ENCODE measurements at places on chromosomes 5 and 9.
A peak's percentile ranks its signal among the peaks of the same experiment; 100 is the strongest.

DNA sequence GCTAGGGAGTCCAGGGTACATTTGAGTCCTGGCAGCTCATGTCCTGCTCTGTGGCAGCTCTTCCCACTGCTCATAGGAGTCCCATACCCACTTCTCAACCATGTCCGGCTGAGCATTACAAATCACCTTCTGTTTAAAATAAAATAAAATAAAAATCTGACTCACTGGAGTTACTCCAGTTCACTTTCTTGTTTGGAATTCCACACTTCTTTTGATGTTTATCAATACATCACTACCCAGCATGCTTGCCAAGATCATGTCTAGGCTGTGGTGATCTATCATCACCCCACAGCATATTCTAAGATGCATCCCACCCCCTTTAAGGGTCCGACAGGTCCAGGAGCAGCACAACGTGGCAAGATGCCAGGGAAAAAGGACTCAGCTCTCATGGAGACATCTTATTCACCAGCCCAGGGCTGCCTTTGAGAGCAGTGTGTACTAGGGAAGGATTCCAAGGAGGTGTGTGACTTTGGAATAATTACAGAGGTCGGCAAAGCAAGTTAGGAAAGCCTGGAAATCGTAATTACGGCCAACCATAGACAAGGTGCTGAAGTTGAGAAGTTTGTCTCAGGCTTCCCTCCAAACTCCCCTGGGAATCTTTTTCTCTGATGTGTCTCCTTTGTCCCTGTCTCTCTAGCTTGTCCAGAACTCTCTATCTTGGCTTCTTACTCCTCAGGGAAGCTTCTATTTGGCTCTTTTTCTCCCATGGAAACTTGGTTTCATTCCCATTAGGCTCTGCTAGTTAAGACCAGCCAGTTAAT is 111.4 kb upstream of the SLC1A3 start:
- DNase-seq = peak; percentile 17

DNA sequence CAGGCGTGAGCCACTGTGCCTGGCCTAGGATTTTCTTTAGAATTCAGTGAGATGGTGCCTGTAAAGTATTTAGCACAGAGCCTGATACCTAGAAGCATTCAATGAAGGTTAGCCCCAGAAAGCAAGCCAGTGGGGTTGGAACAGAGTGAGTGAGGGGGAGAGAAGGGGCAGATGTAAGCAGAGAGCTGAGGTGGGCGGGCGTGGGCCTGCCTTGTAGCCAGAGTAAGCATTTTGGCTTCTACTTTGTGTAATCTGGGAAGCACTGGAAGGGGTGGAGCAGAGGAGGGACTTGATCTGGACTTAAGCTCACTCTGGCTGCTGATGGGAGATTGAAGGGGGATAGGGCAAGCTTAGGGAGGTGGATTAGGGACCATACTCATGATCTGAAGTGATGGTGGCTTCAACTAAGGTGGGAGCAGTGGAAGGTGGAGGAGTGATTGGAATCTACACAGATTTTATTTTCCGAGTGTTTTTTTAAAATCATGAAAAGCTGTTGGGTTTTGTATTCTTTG is 2.6 kb downstream of the EXOSC2 start:
- DNase-seq = no peak

- DNase-seq = no peak
Measured at GRCh38 chr9:79581794-79582193, 10.0 kb downstream of the TLE4 start.

DNA sequence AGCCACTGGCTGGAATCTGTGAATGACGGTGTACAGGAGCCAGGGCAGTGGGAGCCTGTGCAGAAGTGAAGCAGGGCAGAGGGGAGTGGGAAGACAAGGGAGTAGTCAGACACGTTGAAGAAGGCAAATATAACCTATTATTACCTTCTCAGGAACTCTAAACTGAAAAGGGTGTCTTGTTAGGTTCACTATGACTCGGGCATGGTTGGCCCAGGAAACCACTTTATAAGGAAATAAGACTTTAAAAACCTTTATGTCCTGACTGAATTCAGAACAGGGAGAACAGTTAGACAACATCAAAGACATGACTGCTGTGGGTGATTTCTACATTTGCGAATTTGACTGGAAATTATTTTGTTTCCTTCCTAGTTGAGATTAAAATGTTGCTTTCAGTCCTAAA is 107.5 kb downstream of the ACER2 start:
- no peak for DNase-seq

DNA sequence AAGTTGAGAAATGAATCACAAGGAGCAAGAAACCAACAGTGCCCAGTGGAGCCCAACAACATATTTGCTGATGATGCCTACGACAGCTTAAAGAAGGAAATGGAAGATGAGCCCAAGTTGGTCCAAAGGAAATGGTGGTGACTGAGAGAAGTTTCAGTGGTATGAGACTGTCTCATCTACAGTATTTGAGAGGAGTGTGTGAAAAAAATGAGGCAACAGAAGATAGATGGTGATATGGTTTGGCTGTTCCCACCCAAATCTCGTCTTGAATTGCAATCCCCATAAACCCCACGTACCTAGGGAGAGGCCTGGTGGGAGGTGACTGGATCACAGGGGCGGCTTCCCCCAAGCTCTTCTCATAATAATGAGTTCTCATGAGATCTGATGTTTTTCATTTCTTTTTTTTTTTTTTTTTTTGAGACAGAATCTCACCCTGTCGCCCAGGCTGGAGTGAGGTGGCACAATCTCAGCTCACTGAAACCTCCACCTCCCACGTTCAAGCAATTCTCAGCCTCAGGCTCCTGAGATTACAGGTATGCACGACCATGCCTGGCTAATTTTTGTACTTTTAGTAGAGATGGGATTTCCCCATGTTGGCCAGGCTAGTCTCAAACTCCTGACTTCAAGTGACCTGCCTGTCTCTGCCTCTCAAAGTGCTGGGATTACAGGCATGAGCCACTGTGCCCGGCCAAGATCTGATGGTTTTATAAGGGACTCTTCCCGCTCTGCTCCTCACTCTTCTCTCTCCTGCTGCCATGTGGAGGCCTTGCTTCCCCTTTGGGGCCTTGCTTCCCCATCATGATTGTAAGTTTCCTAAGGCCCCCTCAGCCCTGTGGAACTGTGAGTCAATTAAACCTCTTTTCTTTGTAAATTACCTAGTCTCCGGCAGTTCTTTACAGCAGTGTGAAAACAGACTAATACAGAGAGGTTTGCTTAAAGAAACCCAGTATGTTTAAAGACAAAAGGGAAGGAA is 30.2 kb downstream of the EFCAB9 start:
- no peak for DNase-seq

DNA sequence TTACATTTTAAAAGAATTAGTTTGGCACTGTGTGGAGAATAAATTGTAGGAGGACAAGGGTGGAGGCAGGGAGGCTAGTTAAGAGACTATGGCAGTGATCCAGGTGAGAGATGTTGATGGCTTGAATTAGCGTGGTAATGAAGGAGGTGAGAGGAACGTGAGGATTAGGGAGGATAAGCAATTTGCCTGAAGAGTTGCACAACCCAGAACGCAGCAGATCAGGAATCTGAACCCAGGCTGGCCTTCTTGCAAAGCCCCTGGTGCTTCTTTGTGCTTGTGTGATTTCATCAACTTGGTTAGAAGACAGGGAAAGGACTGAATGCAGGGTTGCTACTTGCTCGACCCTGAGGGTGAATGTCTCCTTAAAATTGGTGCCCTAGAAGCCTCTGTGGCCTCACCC is 6.9 kb upstream of the SCAMP1 start:
- no peak for DNase-seq

GRCh38 chr9:97293207-97293721 is 14.2 kb upstream of the CCDC180 start:
- DNase-seq = peak; percentile 6

DNA sequence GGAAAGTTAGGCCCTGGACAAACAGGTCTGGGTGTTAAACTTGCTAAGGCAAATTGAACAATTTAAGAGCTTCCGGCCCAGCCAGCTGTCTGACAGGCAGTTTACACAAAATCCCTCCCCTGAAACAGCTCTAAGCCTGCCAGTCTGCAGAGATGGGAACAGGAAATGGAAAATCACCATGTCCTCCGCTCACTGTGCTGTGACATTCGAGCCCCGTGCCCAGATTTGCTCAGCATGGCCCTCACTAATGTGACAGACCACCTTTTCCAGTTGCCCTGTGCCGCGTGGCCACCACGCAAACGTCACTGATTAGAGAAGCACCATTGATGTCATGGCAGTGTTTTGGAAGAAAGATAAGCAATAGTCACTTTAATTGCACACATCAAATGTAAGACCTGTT is 41.0 kb downstream of the CCNJL start:
- DNase-seq = peak; percentile 95

DNA sequence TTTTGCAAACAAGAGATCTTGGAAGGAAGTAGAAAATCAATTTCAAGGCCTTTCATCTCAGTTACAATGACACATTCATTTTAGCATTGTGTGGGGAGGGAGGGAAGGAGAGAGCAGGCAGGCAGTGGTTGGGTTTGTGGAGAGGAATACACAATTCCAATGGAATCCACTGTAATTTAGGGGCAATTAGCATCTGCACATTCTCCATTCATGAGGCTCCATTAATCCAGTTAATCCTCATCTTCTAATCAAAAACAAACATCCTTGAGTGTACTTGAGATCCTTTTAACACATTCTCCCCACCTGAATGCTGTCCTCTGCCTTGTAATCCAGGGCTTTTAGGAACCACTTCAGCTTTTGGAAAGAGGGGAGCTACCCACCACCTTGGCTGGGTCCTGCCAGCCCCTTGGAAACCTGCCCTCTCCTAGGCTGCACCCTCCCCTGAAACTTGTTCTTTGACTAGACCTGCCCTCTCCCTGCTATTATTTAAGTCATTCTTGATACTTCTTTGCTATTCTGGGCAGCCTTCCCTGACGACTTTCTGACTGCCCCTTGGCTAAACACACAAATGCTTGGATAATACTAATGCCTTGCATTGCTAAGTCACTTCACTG is 271.2 kb downstream of the SLIT3 start:
- DNase-seq = no peak

- DNase-seq = peak; percentile 65
Measured at GRCh38 chr9:113446323-113446740, 17.2 kb upstream of the RGS3 start.

GRCh38 chr5:148992265-148992664 is 70.6 kb downstream of the SH3TC2 start:
- no peak for DNase-seq

DNA sequence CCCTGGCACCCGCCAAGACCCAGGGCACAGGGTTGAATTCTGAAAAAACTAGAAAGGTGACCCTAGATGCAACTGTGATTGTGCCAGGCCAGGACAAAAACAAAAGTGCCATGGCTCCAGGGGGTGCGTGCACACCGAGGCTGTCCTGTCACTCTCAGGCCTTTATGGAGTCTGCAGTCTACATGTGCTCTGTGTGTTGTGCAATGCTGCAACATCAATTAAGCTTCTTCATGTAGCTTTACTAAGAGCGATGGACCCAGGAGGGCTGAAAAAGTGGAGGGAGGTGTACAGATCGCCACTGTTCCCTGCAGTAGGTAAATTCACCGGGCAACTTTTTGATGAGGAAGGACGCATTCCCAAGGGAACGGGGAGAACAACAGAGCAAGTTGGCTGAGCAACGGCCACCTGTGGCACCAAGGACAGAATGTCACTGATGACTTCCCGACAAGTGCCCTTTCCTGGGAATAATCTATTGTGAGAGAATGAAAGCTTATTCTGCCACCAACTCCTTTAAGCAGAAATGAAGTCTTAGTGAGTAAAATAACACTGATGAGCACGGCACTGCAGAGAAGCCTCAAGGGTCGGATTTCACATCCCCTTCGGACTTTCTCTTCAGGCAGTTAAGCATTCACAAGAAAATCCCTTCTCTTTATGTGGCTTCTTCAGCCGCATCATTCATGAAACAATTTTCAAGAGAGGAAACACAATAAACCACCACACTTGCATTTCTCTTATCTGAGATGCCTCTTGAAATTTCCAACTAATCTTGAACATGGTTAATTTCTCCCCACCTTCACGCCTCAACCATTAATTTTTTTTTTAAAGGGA is 149.6 kb downstream of the DROSHA start:
- no peak for DNase-seq

- DNase-seq = no peak
Measured at GRCh38 chr9:128798896-128799295, 11.8 kb downstream of the TBC1D13 start.

GRCh38 chr5:135869935-135870334 is 25.7 kb downstream of the IL9 start:
- DNase-seq = no peak

- no peak for DNase-seq
Measured at GRCh38 chr9:3692606-3693005, 166.8 kb upstream of the RFX3 start.

DNA sequence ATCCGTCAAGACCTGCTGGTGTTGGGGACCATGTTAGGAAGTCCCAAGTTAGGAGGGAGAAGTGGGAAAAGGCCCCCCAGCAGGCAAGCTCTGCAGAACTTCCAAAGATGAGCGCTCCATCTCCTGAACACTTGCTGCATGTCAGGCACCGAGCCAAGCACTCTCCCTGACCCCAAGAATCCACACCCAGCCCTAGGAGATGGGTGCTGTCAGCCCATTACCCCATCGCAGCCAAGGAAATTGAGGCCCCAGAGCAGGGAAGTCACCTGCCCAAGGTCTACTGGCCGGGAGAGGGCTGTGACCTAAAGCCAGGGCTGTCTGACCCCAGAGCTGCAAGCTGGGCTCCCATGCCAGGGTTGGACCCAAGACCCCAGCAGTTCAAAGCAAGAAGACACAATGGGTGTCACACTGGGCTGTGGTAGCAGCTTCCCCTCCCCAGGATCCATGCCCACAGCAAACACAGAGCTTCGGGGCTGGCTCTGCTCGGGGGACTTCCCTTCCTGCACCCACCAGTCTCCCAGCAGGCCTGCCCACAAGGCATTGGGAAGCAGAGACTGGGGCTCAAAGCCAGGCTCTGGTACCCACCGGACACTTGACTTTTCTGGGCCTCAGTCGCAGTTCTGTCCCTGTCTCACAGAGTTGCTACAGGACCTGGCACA is 13.5 kb downstream of the EEIG1 start:
- DNase-seq = no peak

DNA sequence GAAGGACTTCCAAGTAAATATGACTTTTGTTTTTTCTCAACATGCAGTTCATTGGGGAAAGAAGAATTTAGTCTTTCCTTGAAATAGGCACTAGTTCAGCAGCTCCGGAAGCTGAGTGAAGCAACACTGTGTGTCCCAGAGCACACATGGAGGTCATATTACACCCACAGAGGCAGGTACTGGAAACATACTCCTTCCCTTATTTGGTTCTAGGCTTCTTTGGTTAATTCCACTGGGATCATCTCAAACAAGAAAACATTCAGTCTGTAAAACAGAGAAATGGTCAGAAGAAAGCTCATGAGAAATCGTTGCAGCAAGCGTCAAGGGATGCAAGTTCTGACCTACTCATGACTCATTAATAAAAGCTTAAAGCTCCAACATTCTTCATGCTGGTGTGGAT is 175.1 kb upstream of the PCSK5 start:
- DNase-seq = no peak

- no peak for DNase-seq
Measured at GRCh38 chr9:27749838-27750237, 176.6 kb upstream of the C9orf72 start.

Data from A673 (cell line).